Stomach (tissue), 19 donors: ENCODE measurements at places on chromosomes 1 and 21. TPM values are rescaled to one million over a fixed set of nuclear protein-coding genes. Genes with fewer than 3 reads are reported as not detected.

SFN gene
- total RNA-seq, result 33.2 TPM

S100A8 gene
- 29.7 TPM for total RNA-seq

CLSTN1 gene
- total RNA-seq, result 156 TPM

PLPPR4 gene
- not detected for total RNA-seq

DNA sequence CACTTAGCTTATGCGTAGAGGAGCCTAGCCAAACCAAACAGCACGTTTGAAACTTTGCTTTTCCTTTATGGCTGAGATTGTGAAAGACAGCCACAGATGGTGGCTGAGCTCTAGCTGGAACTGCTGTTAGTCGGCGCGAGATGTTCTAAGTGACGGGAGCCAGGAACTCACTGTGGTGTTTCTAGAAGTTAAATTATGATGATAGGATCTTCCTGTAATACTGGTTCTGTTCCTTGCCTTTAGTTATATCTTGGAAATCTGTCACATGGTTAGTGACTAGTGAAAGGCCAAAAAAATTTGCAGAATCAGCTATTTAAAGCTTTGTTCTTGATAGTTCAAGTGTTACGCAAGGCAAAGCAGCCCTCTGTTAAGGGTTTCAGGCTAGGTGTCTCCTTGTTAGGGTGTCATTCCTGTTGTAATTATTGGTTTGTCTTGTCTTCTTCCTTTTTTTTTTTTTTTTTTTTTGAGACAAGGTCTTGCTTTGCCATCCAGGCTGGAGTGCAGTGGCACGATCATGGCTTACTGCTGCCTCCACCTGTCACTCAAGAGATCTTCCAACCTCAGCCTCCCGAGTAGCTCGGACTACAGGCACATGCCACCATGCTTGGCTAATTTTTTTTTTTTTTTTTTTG is 22.6 kb downstream of the AK4 start:
- peak overlapping the region; percentile 55 for H3K27ac ChIP-seq
- no peak overlapping the region for H3K4me3 ChIP-seq
- peaks cover 71% of the 10 kb centered on the region for H3K4me1 ChIP-seq

- H3K27ac ChIP-seq, result no peak overlapping the region
- H3K4me1 ChIP-seq, result no peaks in the 10 kb centered on the region
- H3K27me3 ChIP-seq, result no peaks in the 10 kb centered on the region
- H3K36me3 ChIP-seq, result no peaks in the 10 kb centered on the region
Observed at GRCh38 chr21:27448960-27449359, 482.1 kb upstream of the ADAMTS5 start.

DNA sequence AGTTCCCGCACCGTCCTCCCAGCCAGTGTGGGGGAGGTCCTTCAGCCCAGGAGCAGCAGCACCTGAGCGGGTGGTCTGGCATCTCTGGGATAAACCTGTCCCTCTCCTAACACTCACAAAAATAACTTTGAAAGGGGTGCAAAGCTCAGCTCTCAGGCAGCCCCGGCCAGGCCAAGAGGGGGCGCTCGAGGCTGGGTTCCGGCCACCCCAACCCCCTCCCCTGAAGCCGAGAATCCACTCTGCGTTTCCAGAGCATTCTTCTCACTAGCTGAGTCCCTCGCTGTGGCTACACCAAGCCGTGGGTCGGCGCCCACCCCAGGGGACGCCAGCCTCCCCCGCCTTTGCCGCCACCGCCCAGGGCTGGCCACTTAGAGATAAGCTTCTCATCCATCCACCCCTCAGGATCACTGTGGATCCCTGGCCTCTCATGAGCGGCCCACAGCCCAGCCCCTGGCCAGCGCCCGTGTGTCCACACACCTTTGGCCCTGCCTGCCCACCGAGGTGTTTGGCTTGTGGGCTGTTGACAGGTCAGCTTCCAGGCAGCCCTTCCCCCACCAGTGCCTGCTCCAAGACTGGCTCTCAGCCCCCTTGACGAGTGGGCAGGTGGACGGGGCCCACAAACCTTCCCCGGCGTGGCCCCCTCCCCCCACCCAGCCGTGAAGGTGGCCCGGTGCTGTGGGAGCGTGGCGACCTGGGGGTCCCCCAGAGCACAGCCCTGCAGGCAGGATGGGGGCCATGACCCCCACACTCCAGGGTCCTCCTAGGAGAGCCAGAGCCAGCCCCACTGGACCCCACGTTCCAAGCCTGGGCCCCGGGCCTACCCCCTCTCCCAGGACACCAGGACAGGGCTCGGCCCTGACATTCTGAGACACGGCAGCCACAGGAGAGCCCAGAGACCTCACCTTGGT is 1.9 kb downstream of the FTCD start:
- H3K27me3 ChIP-seq, result no peaks in the 10 kb centered on the region
- peaks cover 14% of the 10 kb centered on the region for H3K4me1 ChIP-seq
- DNase-seq, result peak; percentile 58
- peak overlapping the region; percentile 31 for H3K4me3 ChIP-seq
- H3K27ac ChIP-seq, result peak overlapping the region; percentile 49

GRCh38 chr1:159098596-159098995 is 22.0 kb upstream of the AIM2 start:
- H3K4me3 ChIP-seq, result no peak overlapping the region
- DNase-seq, result no peak
- no peaks in the 10 kb centered on the region for H3K36me3 ChIP-seq
- H3K27me3 ChIP-seq, result no peaks in the 10 kb centered on the region

DNA sequence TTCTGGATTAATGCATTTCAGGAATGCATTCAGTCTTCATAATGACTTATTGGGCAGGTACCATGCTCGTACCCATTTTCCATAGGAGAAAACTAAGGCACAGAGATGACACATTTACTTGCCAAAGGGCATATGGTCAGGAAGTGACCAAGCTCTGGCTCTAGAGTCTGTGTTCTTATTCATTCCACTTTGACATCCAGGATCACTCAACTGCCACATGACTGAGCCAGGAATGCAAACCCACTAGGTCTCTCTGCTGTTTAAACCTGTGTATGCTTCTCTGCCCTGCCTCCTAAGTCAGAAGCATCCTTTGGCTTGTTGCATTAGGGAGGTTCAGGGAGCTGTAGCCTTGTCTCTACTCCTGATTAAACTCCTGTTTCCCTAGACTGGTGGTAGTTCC is 7.5 kb downstream of the KAZN start:
- H3K27ac ChIP-seq, result no peak overlapping the region
- H3K4me3 ChIP-seq, result no peak overlapping the region
- no peaks in the 10 kb centered on the region for H3K36me3 ChIP-seq
- DNase-seq, result no peak

- H3K4me1 ChIP-seq, result peaks cover 31% of the 10 kb centered on the region
- no peaks in the 10 kb centered on the region for H3K36me3 ChIP-seq
- H3K27ac ChIP-seq, result peak overlapping the region; percentile 59
- no peak for DNase-seq
- H3K27me3 ChIP-seq, result no peaks in the 10 kb centered on the region
Observed at GRCh38 chr1:8510041-8510823, 192.3 kb downstream of the SLC45A1 start.

DNA sequence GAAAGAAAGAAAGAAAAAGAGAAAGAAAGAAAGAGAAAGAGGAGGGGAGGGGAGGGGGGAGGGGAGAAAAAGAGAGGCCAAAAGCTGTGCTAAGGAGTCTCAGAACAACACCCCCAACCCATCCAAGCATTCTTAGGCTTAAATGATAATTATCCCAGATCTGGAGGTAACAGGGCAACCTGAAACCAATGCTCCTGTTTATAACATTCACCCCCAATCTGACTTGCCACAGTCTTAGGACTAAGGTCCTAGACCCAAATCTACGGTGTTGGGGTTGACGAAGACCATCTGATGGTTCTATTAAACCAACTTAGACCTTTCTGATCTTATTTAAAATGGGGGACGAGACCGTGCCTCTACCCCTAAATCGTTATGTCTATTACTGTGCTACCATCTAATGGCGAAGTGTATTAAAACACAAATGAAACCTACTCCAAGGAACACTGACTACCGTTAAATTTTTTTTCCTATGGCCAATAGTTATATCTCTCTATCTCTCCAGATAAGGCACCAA is 119.3 kb upstream of the CDC42BPA start:
- no peaks in the 10 kb centered on the region for H3K27me3 ChIP-seq
- no peak overlapping the region for H3K27ac ChIP-seq
- H3K4me1 ChIP-seq, result no peaks in the 10 kb centered on the region
- H3K4me3 ChIP-seq, result peak overlapping the region; percentile 26

GRCh38 chr1:167165219-167165618 is 55.5 kb upstream of the POU2F1 start:
- no peak overlapping the region for H3K27ac ChIP-seq
- H3K36me3 ChIP-seq, result no peaks in the 10 kb centered on the region
- no peaks in the 10 kb centered on the region for H3K4me1 ChIP-seq
- no peak overlapping the region for H3K4me3 ChIP-seq
- H3K27me3 ChIP-seq, result no peaks in the 10 kb centered on the region

GRCh38 chr1:163673759-163674151 is 352.0 kb downstream of the NUF2 start:
- no peaks in the 10 kb centered on the region for H3K27me3 ChIP-seq
- peak overlapping the region; percentile 39 for H3K27ac ChIP-seq

DNA sequence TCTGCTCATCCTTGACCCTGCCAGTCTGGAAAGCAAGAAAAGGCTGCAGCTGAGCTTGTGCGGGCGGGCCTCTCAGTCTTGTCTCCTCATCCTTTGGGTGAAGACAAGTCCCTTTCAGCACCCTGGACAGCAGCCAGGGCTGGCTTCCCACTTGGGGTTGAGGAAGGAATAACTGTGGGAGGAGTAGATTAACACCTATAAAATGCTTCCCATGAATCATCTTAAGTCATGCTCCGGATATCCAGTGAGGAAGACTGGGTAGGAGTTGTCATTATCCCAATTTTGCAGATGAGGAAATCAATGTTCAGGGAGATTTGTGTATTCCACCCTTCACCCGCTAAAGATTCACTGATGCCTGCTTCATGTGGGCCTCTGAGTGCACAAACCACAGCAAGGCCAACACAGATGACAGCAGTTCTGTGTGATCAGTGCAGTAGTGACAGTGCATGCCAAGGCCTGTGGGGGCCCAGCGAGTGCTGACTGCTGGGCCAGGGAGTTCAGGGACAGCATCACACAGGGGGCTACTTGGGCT is 20.1 kb upstream of the COL16A1 start:
- H3K27me3 ChIP-seq, result no peaks in the 10 kb centered on the region
- DNase-seq, result peak; percentile 74
- H3K4me1 ChIP-seq, result no peaks in the 10 kb centered on the region
- no peak overlapping the region for H3K27ac ChIP-seq

DNA sequence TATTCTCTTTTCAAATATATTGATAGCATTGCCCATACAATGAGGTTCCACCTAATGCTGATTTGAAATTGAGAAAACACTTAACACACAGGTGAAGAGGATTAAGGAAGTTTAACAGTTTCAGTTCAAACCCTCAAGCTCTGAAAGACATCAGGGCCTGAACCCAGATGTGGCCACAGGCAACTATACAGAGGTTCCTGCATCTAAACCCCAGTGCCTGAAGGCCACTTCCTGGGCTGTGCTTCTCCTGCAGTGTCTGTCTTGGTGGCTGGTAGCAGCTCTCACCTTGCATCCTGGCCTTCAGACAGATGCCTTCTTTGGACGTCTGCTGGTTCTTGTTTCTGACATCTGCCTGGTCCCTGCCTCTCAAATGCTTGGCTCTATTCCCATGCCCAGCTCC is 25.1 kb upstream of the NGF start:
- DNase-seq, result no peak
- no peaks in the 10 kb centered on the region for H3K36me3 ChIP-seq
- peaks cover 13% of the 10 kb centered on the region for H3K4me1 ChIP-seq
- H3K4me3 ChIP-seq, result no peak overlapping the region
- no peak overlapping the region for H3K27ac ChIP-seq

DNA sequence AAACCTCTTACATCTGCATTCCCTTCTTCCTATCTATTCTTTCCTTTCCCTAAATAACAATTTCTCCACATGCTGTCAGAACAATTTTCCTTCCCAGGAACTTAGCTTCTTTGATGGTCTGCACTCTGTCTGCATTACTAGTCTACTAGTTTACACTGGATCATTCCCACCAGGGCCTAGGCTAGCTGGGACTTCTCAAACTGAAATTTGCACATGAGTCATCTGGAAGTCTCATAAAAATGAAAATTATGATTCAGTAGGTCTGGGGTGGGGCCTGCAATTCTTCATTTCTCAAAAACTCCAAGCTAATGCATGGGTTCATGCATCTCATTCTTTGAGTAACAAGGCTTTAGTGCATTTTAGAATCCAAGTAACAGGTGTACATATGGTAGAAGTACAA is 74.2 kb downstream of the GABPA start:
- no peaks in the 10 kb centered on the region for H3K36me3 ChIP-seq
- no peaks in the 10 kb centered on the region for H3K27me3 ChIP-seq
- no peak for DNase-seq
- no peaks in the 10 kb centered on the region for H3K4me1 ChIP-seq

- DNase-seq, result no peak
- peaks cover 11% of the 10 kb centered on the region for H3K27me3 ChIP-seq
- H3K36me3 ChIP-seq, result no peaks in the 10 kb centered on the region
Observed at GRCh38 chr1:152191260-152191659, 32.2 kb upstream of the RPTN start.

DNA sequence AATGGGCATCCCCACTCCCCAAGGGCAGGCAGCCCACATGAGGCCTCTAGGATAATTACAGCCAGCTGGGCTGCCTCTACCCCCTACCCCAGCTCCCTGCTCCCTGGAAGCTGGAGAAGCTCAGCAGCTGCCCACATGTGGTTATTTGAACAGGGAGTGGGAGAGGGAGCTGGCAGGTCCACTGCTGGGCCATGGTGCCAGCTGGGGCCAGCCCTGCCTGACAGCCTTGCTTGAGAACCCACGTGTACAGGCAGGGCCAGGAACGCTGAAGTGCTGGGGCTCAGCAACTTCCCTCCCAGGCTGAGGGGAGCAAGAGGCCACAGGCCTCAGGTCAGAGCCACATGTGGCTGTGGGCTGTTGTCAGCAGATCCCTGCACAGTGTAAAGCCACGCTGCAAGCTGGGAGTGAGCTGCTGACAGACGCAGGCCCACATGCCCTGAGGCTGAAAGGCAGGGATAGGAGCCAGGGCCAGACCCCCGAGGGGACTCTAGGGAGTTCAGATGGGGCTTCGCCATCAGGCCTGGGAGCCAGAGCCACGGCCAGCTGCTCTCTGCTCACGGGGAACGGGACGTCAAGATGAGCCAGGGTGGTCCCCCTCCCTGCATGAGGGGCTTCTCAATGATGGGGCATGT is 129.0 kb downstream of the SYF2 start:
- no peaks in the 10 kb centered on the region for H3K27me3 ChIP-seq
- no peak overlapping the region for H3K27ac ChIP-seq
- H3K36me3 ChIP-seq, result no peaks in the 10 kb centered on the region
